ENCODE measurements at places on chromosomes 12 and 14.

DNA sequence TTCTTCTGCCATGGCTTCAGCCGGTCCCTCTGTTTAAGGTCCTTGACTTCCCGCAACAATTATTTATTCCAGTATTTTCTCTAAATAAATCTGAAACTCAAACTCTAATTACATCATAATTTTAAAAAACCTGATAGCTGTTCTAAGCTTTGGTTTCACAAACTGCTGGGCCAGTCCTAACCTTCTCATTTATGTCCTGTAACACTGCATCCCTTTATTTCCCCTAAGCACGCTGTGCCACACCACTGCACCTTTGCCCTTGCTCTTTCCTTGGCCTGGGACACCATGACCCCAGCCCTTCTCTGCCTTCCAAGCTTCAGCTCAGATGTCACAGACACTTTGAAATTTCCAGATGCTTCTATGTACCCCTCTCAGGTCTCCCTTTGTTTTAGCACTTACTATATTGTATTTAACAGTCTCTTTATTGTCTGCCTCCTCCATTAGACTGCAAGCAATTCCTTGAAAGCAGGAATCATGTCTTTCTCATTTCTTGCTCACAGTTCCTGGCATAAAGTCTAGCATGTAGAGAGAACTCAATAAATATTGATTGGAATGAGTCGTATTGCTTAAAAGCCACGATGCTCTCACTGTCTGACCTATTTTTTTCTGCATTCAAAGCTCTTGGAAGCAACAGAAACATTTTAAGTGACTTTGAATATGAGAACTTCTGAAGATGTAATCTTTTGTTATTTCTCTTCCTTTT is 111.1 kb downstream of the ERGIC2 start:
- no peak for DNase-seq

DNA sequence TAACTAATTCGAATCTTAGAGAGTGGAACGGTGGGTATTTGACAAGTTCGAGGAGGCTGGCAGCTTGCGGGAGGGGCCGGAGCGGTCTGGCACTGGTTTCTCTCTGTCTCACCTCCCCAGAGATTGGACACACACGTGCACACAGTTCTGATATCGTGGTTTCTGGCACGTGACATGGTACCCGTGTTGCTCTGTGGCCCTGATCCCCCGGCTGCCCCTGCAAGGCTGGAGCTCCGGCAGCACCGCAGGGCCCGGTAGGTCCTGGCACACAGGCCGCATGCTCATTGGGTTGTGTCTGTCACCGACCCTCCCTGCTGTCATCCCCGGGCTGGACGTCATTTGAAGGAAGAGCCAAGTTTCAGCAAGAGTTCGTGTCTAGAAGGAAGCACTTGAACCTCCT is 82.7 kb downstream of the PPP2R5C start:
- no peak for DNase-seq

- no peak for DNase-seq
Measured at GRCh38 chr12:95429172-95429510, 44.8 kb upstream of the METAP2 start.

- peak; percentile 45 for DNase-seq
Measured at GRCh38 chr14:76872796-76873432, 46.7 kb downstream of the LRRC74A start.

GRCh38 chr12:68236421-68237059 is 10.9 kb upstream of the IL26 start:
- DNase-seq = peak; percentile 50

DNA sequence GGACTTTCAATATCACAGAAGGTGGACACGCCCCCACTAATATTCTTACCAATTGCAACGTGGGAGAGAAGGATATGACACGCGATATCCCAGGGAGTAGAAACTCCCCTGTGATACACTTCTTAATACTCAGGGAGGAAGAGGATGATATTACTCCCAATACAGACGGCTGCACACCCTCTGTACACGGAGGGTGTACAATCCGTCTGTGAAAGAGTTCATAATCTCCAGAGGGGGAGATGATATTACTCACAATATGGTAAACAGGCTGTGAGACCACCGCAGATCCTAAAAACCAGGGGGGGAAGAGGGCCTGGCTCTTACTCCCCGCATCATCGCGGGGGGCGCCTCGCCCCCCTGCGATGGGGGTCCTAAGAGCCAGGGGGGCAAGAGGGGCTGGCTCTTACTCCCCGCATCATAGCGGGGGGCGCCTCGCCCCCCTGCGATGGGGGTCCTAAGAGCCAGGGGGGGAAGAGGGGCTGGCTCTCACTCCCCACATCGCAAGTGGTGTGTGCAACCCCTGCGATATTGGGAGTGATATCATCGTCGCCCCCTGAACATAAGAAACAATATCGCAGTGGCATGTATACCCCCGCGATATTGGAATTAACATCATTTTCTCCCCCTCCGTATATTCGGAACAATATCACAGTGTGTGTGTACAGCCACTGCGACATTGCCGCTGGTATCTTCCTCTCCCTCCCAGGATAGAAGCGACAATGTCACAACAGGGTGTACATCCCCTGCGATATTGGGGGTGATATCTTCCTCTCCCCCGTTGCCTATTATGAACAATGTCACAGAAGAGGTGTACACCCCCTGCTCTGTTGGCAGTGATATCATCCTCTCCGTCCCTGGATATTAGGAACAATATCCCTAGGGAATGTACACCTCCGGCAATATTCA is 8.9 kb upstream of the CLEC6A start:
- DNase-seq = no peak

DNA sequence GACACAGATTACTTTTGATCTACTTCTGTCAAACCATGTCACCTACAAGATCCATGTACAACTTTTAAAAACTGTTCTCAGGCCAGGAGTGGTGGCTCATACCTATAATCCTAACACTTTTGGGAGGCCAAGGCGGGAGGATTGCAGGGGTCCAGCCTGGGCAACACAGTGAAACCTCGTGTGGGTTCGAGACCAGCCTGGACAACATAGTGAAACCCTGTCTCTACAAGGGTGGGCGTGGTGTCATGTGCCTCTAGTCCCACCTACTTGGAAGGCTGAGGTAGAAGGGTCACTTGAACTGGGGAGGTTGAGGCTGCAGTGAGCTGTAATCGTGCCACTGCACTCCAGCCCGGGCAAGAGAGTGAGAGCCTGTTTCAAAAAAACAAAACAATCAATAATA is 5.7 kb downstream of the WDR20 start:
- DNase-seq = no peak

GRCh38 chr12:12265571-12266388 is 1.1 kb downstream of the LRP6 start:
- peak; percentile 3 for DNase-seq

GRCh38 chr14:87676814-87677437 is 316.1 kb downstream of the GALC start:
- no peak for DNase-seq

DNA sequence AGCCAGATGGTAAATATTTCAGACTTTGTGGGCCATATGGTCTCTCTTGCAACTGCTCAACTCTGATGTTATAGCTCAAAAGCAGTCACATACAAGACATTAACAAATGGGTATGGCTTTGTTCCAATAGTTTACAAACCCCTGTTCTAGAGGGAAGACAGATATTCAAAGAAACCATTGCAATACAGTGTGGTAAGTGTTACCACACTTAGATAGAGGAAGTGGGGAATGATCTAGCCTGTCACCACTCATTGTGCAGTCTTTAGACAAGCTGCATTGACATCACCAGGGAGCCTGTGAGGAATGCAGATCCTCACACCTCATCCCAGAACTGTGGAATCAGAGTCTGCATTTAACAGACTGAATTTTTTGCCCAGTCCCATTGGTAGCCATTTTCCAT is 80.0 kb upstream of the RGS6 start:
- DNase-seq = no peak

GRCh38 chr12:101919447-101919846 is 42.1 kb downstream of the DRAM1 start:
- DNase-seq = no peak

DNA sequence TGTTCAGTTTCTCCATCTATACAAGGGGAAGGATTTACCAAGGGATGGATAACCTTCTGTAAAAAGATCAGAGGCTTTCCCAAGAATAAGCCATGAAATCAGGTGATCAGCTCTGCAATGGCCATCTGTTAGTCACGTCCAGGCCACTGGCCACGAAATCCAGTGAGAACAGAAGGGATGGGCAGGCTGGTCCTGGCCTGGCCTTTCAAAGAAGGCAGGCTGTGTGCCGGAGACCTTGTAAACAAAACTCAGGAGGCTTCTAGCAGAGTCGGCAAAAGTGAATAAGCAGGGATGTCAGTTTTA is 68.5 kb downstream of the RNF34 start:
- no peak for DNase-seq

GRCh38 chr12:1907652-1908611 is 10.5 kb downstream of the CACNA2D4 start:
- DNase-seq = no peak

- no peak for DNase-seq
Measured at GRCh38 chr12:124677552-124678356, 110.3 kb upstream of the NCOR2 start.

DNA sequence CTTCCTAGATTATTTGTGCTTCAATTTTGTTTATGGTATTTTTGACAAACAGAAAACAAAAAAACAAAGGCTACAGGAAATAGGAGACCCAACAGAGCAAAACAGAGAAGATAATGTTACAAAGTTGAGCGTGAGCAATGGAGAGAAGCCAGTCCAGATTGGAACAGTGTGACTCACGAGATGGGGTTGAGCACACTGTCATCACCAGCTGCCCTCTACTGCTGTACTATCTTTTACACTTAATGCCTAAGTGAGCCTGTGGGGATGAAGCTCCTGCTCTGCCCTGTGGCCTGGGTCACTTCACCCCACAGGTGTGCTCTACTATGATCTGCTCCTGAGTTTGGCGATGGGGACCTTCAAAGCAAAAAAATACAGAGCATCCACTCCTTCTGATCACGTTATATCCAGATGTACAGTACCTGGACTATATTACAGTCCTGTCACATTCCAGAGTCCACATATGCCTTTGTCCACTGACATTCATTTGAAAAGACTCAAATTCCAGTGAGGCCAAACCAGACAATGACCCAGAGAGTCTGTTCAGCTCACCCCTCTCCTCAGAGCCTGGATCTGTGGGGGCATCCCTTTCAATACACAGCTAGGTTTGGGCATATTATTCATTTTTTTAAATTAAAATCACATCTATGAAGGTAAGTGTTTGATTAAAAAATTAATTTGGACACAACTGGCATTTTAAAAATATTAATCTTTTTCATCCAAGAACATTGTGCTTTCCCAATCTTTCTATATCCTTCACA is 4.4 kb downstream of the IPO8 start:
- no peak for DNase-seq

- DNase-seq = no peak
Measured at GRCh38 chr12:102314821-102315220, 117.2 kb upstream of the PMCH start.

- DNase-seq = no peak
Measured at GRCh38 chr12:75207338-75208083, 2.1 kb downstream of the KCNC2 start.

GRCh38 chr12:6540181-6540877 is 6.0 kb downstream of the GAPDH start:
- peak; percentile 26 for DNase-seq

DNA sequence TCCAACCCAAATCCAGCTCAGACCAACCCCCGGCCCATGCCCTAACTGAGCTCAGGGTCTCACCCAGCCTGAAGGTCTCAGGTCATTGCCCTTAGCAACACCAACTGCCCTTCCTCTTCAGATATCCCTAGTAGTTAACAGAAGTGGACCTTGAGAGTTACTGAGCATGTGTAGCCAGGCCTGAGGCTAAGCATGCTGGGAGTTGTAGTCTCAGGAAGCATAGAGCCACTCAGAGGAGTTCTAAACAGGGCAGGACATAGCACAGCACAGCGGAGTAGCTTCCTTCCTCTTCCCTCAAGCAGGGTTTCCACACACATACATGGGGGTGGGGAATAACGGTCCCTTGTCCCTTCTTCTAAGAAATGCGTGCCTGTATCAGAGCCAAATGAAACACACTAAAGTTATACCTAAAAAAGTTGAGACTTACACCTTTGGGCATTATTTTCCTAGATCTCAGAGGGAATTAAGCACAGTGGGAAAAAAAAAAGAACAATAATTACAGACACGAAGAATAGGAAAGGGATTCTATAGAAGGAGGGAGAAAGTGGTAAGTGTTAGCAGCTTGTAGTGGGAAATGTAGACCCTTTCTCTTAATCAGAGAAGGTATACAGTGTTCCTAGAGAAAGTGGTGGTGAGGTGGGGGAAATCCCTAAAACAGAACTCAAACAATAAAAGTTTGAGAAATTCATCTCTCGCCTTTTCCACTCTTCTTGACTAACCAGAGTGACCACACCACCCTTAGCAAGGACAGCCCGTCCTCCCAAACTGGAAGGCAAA is 4.4 kb downstream of the KMT2D start:
- no peak for DNase-seq

- no peak for DNase-seq
Measured at GRCh38 chr14:38948171-38948570, 154.9 kb downstream of the SEC23A start.

DNA sequence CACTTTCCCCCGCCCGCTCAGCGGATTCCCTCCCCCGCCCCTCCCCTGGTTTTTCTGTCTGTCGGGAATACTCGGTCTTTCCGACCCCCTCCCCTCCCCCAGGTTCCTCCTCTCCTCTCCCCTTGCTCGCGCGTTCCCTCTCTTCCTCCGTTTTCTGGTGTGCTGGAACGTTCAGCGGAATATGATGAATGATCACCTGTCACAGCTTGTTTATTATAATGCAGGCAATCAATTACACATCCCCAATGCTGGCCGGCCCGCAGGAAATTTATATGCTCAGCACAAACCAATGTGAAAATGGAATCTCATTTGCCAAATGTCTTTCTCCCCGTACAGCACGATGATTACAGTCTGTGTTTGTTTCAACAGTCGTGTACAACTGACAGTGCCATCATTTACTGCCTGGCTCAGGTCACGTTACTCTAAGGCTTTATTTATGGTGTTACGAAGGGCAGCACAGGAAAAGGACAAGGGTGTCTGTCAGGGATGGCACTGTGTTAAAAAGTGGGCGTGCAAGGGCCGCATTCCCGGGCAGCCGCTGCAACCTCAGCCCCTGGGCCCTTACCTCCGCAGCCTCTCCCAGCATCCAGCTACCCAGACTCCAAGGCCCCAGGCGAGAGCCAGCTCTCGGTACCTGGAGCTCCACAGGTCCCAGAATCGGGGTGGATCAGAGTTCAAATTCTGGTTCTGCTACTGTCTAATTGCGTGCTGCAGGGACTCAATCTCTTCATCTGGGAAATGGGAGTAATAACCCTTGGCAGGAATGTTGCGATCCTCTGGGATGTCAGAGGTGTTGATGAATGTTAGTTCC is 24.7 kb upstream of the MAP1LC3B2 start:
- DNase-seq = no peak

- DNase-seq = no peak
Measured at GRCh38 chr14:61266436-61266835, 14.7 kb downstream of the TMEM30B start.
